NCI-H2107 (cell line): ENCODE measurements at places on chromosomes 2 and 18.
A peak's percentile ranks its signal among the peaks of the same experiment; 100 is the strongest.

DNA sequence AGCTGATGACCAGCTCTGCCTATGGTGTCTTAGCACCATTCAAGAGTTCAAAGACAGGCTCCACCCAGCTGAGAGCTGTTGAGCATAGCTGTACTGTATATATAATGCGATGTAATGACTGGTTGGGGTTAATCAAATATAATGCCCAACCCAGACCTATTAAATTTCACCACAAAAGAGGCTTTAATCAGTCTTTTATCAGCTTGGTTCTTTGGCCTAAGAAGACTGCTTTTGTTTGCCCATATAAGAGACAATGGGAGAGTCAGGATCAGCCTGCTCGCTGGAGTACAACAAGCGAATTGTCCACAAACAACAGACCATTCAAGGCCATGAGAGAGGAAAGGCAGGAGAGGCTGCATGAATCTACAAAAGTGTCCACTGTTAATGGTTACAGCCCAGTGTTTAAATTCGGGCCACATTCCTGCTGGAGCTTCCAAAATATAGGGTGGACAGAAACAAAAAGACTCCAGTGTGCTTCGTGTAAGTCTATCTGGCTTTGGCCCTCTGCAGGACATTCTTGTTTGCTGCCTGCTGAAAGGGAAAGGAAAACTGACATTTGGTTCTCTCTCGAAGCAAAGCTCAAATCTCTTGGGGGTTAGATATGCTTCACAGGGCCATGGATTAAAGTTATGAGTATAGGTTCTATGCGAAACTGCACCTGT is 299.0 kb upstream of the FBXO11 start:
- no peak for DNase-seq

DNA sequence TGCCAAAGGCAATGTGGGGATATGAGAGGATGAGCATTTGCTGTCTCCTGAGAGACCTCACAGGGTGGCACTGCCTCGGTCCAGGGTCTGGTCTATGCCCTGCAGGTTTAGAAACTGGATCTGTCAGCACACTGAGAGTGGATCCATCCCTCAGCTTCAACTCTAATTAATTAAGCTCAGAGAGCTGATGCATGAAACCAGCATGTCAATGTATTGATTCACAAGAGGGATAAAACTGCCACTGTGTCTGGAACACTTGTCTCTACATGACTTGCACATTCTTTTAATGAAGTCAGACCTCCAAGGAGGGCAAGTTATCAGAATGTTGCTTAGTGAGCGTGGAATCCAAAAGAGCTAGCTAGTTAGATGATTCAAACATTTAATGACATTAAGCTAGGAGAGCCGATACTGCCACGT is 22.5 kb upstream of the POLE4 start:
- no peak for DNase-seq

- no peak for DNase-seq
These were observed 52.9 kb downstream of the ZBTB7C start for GRCh38 chr18:48356151-48356745.

- DNase-seq = peak; percentile 39
These were observed 55.8 kb downstream of the TSN start for GRCh38 chr2:121810959-121811853.

DNA sequence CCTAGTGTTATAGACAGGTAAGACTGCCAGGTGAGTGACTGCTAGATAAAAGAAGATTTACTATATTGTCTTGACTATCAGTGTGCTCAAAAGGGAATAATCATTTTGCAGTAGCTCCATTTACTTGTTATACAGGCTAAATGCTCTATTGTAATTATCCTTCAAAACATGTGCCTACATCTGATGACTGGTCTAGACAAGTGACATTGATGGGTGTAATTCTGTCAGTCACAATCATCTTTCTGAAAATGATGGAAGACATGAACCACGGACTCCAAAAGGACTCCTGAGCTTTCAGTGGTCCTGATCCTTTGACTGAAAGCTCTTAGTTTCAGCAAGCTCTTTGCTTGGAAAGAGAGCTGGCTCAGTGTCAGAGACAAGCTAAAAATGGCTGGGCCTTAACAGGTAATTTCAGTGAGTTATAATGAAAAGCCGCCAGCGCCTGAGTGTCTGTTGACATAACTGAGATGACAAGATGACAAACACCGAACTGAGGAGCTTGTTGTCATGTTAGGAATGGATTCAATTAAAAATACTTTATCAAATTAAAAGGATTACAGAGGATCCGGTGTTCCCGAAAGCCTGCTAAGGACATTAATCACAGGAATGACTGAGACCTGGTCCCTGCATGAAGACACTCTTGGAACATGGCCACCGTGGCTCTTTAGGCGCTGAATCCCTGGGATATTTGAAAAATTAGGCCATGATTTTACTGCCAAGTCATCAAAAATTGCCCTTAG is 141.7 kb downstream of the CMPK2 start:
- DNase-seq = no peak

- no peak for DNase-seq
These were observed 93.2 kb downstream of the KCNS3 start for GRCh38 chr2:17971531-17972125.

DNA sequence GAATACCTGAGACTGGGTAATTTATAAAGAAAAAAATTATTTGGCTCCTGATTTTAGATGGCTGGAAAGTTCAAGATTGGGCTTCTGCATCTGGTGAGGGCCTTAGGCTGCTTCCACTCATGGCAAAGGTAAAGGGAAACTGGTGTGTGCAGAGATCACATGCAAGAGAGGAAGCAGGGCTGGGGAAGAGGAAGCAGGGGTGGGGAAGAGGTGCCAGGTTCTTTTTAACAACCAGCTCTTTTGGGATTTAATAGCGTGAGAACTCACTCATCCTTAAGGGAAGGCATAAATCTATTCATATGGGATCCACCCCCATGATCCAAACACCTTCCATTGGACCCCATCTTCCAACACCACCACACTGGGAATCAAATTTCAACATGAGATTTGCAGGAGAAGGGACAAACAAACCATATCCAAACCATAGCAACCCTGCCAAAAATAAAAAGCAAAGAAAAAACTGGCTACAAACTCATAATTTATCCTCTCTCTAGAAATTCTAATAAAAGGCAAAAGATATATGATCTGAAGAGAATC is 30.4 kb downstream of the PRKRA start:
- no peak for DNase-seq

- no peak for DNase-seq
These were observed 276.6 kb downstream of the MREG start for GRCh38 chr2:215736653-215737290.

- DNase-seq = peak; percentile 20
These were observed 31.7 kb downstream of the SPP2 start for GRCh38 chr2:234081970-234082822.

- DNase-seq = no peak
These were observed 386.0 kb downstream of the IRS1 start for GRCh38 chr2:226413498-226414130.

DNA sequence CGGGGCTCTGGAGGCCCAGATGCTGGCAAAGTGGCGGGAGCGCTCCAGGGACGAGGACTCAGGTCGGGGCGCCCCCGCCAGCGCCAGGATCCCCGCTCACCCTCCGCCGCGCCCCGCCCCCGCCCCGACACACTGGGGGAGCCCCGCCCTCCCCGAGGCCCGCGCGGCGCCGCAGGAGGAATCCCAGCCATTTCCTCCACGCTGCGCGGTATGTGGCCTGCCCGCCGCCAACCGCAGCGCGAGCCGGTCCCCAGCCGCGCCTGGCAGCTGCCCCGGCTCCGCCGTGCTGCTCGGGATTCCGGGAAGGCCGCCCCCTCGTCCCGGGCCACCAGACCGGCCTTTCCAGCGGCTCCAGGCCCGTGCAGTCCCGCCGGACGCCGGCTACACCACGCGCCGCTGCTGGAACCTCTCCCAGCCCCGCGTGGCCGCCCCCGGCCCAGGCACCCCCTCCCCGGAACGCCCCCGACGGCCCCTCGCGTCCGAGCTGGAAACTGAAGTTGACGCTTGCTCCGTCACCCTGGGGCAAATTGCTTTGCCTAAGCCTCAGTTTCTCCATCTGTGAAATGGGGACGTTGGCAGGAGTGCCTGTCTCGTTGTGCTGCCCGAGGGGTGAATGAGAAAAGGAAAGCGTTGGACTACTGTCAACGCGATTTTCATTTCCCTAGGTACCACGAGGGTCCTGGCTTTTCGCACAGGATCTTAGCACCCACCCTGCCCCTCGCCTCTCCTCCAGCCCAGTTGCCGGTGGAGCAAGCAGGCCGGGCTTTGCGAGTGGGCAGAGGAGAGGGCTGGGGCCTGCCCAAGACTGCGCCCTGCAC is 53.6 kb downstream of the PKDCC start:
- DNase-seq = peak; percentile 7

- no peak for DNase-seq
These were observed 24.3 kb downstream of the WDSUB1 start for GRCh38 chr2:159262226-159262625.

- no peak for DNase-seq
These were observed 12.1 kb upstream of the ITGA6 start for GRCh38 chr2:172415157-172415864.
